ENCODE measurements at places on chromosomes 7 and 10.

GRCh38 chr7:20417260-20417659 lies 86.6 kb downstream of the ITGB8 start:
- no peak for DNase-seq

- no peak for DNase-seq
Measured at GRCh38 chr10:28938745-28939144, 261.4 kb downstream of the BAMBI start.

DNA sequence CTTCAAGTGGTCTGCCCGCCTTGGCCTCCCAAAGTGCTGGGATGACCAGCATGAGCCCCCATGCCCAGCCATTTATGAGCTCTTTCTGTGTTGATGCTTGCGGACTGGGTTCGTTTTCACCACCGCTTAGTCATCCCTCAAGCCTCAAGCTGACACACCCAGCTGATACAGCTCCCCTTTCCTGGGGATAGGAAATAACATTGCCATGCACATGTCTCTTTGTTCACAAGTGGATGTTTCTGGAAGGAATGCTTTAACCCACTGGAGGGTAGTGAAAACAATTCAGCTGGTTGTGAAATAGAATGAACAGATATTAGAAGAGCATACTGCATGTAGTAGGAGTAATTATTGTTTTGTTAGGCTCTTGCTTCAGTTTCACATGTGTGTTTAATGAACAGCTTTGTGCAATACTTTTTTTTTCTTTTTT lies 8.5 kb upstream of the METTL27 start:
- DNase-seq = no peak

- no peak for DNase-seq
Measured at GRCh38 chr7:803243-803635, 29.0 kb upstream of the SUN1 start.

GRCh38 chr7:103993551-103993950 lies 4.1 kb upstream of the RELN start:
- DNase-seq = no peak

DNA sequence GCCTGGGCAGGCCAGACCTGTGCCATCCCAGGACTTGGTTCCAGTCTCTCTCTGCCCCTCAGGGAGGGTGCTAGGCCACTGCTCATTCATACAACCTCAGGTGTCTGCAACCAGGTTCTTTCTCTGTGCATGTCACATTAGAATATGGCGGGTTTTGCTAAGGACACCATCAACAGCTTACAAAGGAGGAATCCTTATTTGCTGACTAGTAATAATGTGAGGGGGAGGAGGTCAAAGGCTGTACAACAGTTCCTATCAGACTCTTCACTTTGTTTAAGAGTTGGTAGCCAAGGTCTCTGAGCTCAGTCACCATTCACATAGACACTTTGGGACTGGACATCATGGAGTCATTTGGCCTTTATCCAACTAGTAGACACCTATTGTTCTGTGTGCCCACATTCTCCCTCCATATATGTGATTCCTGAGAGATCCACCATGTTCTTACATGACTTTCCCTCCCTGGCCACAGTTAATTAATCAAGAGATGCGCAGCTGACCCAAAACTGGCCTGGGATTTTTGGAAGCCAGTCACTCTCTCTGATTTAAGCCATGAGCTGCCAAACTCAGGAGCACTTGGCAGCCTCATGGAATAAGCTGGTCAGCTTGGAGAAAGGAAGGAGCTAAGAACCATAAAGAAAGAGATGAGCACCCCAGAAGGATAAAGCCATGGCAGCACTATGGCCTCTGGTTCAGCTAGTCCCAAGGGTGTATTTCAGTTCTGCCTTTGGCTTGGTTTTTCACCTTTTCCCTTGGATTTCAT lies 51.2 kb downstream of the DPCD start:
- DNase-seq = no peak
